Lower lobe of right lung (tissue), 2 donors: ENCODE measurements at places on chromosomes 2 and 18.

- no peak for DNase-seq
These were observed 18.5 kb downstream of the NEURL3 start for GRCh38 chr2:96486696-96487095.

GRCh38 chr18:41871229-41872000, 83.6 kb upstream of the PIK3C3 start:
- no peak for DNase-seq

- DNase-seq = no peak
These were observed 182.2 kb upstream of the ATP5MC3 start for GRCh38 chr2:175363699-175364098.

GRCh38 chr2:225379856-225380255, 19.7 kb upstream of the NYAP2 start:
- DNase-seq = no peak

- DNase-seq = no peak
These were observed 10.9 kb downstream of the POLI start for GRCh38 chr18:54280220-54280569.

- DNase-seq = no peak
These were observed 11.6 kb upstream of the PSD4 start for GRCh38 chr2:113162173-113162572.
